ENCODE measurements at places on chromosomes 16 and 17.

DNA sequence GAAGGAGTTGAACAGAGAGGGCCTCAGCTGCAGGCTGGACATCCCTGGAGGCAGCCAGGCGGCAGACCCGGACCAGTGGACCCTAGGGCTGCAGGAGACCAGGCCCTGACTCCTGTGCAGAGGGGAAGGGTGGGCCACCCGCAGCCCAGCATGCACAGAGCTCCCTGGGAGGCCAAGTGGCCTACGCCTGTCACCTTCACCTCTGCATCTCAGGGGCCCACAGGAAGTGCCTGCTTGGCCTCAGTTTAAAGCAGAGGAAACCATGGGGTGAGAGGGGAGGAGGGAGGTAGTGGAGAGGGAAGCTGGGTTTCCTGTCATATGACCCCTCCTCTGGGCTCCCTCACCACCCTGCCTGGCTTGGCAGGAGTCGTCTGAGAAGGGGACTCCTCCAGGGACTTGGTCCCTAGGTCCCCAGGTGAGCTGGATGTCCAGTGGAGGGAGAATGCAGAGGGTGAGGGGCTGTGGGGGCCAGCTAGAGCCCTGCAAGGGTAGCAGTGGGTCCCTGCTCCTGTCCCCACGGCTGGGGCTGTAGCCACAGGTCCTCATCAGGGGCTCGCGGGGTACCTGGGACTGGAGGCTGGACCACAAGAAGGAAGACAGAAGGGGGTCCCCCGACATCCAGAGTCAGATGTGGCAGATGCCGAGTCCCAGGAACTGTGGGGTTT is at the start of gene TMC8:
Gene TMC8 (plus strand): TSS at position 335 of the 665 bp plus-strand sequence. CDS start 818 bp downstream, outside the sequence.
- DNase-seq: peak; percentile 45

DNA sequence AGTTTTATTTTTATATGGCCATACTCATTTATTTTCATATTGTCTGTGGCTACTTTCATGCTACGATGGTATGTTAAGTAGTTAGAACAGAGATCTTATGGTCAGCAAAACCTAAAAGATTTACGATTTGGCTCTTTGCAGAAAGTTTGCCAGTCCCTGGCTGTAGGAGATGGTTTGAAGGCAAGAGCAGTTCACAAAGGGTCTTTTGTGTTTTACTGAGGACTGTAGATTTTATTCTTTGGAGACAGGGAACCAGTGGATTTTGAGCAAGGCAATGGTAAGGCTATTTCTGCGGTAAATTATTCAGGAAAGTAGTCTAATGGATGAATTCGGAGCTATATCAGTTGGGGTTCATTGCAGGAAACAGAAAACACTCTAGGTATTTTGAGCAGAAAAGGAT is 90.7 kb downstream of the WWP2 start:
- no peak for DNase-seq

- DNase-seq: no peak
Observed at GRCh38 chr17:48095611-48096010, 5.7 kb downstream of the CBX1 start.

- DNase-seq: no peak
Observed at GRCh38 chr17:2089021-2089422, 34.1 kb downstream of the HIC1 start.

DNA sequence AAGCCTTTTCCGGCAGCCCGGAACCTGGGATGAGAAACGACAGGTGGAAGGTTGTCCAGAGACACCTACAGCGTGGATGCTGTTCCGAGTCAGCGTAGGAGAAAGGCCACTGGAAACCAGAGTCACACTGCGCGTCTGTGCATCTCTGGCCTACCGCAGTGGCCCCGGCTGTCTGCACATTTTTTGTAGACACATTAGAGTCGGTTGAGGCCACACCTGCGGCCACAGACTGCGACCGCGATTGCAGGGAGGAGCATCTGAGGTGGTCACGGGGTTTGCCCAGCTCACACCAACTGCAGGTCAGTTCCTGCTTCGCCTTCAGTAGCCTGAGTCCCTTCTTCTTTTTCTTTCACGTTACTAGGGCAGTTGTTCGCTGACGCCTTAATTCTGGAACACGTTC is 52.4 kb downstream of the WDR45B start:
- DNase-seq: no peak

- no peak for DNase-seq
Observed at GRCh38 chr16:88354229-88355092, 28.3 kb upstream of the ZNF469 start.

DNA sequence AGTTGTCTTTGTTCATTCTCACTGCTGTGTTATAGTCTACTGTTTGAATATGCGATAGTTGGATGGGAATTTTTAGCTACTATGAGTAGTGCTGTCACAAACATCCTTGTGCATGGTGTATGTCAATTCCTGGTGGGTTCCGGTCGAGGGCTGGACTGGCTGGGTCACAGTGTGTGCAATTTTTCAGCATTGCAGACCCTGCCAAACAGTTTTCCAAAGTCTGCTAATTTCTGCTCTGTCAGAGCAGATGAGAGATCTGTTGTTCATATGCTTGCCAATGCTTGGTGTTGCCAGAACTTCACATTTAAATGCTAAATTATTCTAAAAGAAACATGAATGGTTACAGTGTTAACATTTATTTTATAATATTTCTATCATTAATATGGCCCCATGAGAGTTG is 3.6 kb upstream of the C16orf96 start:
- no peak for DNase-seq

GRCh38 chr16:64478252-64478906 is 643.5 kb downstream of the CDH11 start:
- DNase-seq: no peak

GRCh38 chr16:67444259-67445125 is 13.6 kb downstream of the HSD11B2 start:
- DNase-seq: no peak

DNA sequence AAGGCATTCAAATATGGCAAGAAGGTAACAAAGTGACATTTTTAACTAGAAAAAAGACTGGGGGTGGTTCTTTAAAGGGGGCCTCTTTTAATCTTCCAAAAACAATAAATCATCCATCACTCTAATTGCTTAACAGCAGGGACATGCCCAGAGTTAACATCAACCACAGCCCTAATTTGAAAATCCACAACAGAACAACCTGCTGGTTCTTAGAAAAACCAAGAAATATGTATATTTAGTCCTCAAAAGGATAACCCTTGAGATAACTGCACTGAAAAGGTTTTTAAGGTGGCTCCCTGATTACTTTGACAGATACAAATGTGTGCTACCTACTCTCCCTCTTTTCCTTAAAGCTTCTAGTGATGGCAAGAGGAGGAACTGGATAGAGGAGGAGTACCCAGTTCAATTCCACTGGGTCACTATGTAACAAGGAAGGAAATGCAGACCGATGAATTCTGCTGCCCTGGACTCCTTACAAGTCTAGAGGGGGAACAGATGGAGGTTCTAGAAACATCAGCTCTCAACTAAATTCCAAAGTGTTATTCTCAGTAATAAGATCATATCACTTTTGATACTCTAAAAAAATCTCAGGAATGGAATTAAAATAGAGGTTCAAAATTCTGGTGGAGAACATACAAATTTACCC is 54.3 kb downstream of the N4BP1 start:
- DNase-seq: no peak

- DNase-seq: no peak
Observed at GRCh38 chr17:39064374-39064773, 87.1 kb downstream of the PLXDC1 start.

- peak; percentile 41 for DNase-seq
Observed at GRCh38 chr17:71118039-71118438, 948.7 kb downstream of the KCNJ2 start.

DNA sequence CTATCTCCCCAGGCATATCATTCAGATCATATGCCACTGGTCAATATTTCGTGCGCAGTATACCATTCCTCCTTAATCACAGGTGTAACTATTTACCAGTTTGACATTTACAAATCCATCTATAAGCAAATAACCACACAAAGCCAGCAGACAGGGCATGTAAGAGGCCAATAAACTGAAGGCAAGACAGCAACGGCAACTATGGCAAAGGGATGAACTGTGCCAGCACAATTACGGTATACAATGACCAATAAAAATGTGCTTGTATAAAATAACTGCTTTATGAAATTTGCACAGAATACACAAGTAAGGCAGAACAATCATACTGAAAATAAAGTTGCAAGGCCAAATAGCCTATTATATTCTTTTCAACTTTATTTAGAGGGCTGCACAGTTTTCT is 9.2 kb downstream of the NETO2 start:
- DNase-seq: no peak

- no peak for DNase-seq
Observed at GRCh38 chr16:73916829-73917594, 379.6 kb upstream of the PSMD7 start.

DNA sequence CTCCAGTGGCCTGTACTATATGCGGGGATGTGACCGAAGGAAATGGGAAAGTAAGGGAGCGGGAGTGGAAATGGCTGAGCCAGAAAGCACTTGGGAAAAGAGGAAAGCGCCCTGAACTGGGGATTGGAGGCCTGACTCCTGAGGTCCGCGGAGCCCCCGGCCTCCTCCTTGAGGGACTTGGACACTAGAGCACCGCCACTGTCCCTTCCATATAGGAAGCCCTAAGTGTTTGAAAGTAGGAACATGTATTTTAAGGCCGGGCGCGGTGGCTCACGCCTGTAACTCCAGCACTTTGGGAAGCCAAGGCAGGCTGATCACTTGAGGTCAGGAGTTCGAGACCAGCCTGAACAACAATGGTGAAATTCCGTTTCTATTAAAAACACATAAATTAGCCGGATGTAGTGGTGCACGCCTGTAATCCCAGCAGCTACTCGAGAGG is 530 bp upstream of the ZDHHC7 start:
- no peak for DNase-seq

- no peak for DNase-seq
Observed at GRCh38 chr17:17774009-17774881, 62.5 kb downstream of the SREBF1 start.

DNA sequence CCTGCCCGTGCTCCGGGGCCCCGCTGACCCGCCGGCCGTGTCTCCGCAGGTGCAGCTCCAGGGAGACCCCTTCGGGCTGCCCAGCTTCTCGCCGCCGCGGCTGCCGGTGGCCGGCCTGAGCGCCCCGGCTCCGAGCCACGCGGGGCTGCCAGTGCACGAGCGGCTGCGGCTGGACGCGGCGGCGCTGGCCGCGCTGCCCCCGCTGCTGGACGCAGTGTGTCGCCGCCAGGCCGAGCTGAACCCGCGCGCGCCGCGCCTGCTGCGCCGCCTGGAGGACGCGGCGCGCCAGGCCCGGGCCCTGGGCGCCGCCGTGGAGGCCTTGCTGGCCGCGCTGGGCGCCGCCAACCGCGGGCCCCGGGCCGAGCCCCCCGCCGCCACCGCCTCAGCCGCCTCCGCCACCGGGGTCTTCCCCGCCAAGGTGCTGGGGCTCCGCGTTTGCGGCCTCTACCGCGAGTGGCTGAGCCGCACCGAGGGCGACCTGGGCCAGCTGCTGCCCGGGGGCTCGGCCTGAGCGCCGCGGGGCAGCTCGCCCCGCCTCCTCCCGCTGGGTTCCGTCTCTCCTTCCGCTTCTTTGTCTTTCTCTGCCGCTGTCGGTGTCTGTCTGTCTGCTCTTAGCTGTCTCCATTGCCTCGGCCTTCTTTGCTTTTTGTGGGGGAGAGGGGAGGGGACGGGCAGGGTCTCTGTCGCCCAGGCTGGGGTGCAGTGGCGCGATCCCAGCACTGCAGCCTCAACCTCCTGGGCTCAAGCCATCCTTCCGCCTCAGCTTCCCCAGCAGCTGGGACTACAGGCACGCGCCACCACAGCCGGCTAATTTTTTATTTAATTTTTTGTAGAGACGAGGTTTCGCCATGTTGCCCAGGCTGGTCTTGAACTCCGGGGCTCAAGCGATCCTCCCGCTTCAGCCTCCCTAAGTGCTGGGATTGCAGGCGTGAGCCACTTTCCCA is 5.9 kb downstream of the CTF1 start:
- DNase-seq: no peak

- DNase-seq: no peak
Observed at GRCh38 chr17:13417381-13417950, 184.3 kb downstream of the HS3ST3A1 start.

DNA sequence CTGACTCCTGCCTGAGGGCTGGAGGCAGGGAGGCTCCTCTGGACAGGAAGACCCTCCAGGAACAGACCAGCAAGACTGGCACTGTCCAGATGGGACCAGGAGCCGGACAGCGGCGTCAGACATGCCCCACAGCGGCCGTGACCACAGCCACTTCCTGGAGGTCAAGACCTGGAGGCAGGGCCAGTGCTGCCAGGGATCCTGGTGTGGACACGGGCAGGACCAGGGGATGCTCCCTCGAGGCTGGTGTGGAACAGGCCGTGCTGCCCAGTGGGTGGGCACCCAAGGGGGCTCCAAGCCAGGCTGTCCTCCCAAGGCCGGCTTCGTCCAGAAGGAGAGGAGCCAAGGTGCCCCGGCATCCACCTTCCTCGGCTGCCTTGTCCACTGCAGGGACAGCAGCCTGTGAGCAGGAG is 4.5 kb upstream of the CCDC57 start:
- no peak for DNase-seq

DNA sequence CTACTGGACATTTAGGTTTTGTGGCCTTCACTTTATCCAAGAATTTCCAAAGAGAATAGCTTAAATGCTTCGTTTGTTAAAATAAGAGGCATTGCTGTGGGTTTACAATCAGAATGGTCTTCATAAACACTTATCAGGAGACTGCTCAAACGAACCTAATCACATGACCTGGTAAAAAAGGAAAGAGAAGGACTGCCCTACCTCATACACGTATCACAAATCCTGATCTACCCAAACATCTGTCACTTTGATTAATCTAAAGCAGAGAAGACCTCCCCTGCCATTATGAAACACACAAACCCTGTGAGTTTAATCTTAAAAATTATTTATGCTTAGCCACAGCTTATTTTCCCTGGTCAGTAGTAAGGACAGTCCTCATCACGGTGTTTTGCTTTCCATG is 76.6 kb downstream of the PARN start:
- no peak for DNase-seq

DNA sequence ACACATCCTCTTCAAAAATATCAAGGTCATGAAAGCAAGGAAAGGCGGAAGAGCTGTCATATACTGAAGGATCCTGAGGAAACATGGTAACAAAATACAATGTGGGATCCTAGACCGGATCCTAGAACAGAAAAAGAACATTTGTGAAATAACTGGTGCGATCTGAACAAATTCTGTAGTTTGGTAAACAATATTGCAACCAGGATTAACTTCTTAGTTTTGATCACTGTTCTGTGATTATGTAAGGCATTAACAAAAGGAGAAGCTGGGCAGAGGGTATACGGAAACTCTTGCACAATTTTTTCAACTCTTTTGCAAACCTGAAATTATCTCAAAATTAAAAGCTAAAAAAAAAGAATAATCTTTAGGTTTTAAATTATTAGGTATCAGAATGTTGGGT is 109.7 kb downstream of the TRIM37 start:
- no peak for DNase-seq

DNA sequence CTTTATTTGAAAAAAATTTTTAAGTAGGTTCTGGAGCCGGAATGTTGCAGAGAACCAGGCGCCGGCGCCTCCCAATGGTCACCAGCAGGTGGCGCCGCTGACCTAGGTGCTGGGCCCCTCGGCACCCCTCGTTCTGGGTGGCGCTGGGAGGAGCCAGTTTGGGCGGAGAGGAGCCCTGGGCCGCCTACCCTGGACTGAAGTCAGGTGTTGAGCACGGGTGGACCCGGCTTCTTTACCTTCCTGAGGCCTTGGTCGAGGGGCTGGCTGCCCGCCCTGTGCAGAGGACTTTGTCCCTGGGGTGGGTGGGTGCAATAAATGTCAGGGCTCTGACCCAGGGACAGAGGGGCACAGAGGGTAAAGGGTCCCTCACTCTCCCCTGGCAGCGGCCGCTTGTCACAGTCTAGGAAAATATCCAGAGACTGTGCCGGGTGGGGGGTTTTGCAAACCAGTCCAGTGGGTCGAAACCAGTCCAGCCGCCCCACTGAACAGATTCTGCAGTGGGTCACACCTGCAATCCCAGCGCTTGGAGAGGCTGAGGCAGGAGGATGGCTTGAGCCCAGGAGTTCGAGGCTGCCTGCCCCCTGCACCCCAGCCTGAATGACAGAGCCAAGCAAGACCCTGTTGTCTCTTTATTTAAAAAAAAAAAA is 30.1 kb upstream of the TNFRSF13B start:
- no peak for DNase-seq
